ENCODE measurements at places on chromosomes 4 and X.

- DNase-seq, result no peak
These were observed 681 bp upstream of the UPF3B start for GRCh38 chrX:119853444-119853843.

- no peak for DNase-seq
These were observed 43.2 kb downstream of the LRBA start for GRCh38 chr4:150971901-150972300.

DNA sequence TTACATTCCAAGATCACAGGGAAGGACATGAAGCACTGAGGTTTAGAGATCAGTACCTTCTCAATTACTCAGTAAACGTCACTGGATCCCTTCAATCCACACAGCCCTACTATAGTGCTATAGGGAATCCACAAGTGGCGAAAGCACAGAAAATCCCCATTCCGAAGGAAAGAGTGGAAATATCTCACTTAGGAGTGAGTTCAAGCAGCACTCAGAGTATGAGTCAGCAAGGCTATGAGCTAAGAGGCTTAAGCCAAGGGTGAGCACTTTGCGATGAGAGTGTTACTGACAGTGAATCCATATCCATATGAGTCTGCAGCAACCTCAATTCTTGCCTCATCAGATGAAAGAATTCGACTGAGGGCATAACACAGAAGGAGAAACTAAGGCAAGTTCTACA is 165.1 kb downstream of the VSIG4 start:
- no peak for DNase-seq

DNA sequence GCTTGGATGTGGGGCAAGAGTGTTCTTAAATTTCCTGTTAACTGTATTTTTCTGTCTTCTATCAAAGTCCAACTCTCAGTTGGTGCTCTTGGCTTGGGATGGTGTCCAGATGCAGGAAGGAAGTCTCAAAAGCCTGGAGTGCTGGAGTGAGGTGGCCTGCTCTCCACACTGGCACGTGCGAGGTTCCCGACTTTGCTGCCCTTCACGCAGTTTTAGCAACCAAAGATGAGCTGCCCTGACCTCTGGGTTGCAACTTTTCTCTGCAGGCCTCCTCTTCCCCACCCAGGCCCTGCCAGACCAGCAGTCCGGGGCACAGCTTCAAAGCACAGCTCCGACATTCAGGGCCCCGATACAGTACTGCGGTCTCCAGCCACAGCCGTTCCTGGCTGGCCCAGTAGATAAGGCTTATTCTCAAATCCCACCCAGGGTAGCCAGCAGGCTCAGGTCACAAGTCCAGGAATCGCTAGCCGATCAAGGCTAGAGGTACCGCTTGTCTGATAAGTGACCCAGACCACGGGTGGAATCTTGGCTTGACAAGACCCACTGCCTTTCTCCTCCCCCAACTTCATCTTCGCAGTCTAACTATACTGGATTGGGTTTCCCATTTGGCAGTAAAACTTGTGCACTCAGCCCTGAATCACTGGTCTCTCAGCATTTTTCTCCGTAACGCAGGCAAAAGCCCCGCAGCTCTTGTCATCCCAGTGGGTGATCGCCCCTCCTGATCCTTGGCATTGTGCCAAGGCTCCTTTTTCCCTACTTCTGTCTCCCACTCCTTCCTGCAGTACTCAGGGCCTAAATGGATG is 21.8 kb upstream of the JADE1 start:
- DNase-seq, result no peak

- DNase-seq, result no peak
These were observed 31.9 kb downstream of the CBR4 start for GRCh38 chr4:168978001-168978700.

DNA sequence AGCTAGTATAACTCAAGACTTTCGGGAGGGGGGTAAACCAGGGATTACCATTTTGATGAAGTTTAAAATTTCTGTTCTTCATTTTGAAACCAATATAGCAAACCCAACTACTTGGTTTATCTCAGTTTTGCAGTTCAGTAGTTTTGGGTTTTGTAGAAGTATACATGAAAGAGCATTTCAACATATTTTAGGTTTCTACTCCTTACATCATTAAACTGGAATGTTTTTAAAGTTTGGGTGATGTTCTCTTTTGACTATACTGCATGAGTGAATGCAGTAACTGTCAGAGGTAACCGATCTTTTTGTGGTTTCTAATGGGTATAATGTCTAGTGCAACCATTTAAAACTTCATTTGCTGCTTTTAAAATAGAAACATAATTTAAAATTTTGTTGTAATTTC is 248.3 kb upstream of the MAD2L1 start:
- DNase-seq, result no peak

DNA sequence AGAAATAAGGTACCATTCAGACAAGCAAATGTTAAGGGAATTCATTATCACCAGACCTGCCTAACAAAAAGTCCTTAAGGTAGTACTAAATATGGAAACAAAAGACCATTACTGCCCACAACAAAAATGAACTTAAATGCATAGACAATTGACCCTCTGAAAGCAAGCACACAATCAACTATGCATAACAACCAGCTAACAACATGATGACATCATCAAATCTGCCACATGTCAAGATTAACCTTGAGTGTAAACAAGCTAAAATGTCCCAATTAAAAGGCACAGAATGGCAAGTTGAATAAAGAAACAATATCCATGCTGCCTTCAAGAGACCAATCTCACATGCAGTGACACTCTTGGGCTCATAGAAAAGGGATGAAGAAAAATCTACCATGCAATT is 160.7 kb upstream of the CPXCR1 start:
- no peak for DNase-seq

DNA sequence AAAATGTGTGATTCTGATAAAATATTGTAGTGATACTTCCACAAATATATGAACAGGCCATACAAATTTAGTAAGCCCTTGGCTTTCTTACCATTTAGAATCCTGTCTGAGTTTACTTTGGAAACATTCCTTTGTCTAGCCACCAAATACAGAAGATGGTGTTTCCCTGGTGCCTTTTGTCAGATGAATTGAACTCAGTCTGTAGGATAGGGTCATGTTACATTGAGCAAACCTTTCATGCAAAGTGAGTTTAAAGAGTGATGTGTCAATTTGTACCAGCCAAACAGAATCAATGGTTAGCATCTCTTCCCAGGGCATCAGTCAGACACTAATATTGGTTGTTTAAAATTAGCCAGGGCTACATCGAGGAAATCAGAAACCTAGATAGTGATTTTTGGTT is 1443.4 kb downstream of the ARAP2 start:
- DNase-seq, result no peak

DNA sequence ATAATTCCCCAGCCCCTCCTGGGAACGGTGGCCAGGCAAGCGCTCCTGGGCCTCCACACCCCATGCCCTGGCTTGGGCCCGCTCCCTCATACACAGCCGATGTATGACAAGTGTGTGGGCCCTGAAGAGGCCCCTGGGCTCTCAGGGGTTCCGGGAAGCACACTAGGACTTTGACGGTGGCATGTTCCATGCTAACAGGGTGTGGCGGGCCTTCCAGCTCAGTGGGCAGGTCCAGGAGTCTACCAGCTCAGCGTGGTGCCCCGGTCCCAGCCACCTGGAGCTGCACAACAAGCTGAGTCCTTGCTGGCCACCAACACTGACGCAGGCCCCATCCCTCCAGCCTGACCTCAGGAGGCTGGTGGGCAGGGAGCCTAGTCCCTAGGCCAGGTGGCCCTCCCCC is 24.4 kb upstream of the HMX1 start:
- no peak for DNase-seq

DNA sequence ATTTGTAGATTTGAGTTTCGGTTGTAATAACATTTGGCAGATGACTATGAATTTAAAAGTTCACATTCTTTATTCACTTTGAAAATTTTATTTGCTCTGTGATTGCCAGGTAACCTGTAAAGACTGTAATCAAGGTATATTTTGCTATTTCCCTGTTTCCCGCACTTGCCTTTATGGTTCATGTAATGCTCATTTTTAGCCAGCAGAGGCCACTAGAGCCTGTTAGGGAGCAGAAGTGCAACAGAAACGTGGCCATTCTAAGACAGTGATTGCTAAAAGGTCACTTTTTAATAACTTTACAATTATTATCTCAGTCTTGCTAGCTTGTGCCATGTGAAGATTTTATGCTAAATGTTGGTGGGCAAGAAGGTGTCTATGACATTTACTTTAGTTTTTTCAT is 12.4 kb downstream of the YIPF6 start:
- DNase-seq, result peak; percentile 19

- no peak for DNase-seq
These were observed 113.0 kb downstream of the DTHD1 start for GRCh38 chr4:36394352-36394903.

DNA sequence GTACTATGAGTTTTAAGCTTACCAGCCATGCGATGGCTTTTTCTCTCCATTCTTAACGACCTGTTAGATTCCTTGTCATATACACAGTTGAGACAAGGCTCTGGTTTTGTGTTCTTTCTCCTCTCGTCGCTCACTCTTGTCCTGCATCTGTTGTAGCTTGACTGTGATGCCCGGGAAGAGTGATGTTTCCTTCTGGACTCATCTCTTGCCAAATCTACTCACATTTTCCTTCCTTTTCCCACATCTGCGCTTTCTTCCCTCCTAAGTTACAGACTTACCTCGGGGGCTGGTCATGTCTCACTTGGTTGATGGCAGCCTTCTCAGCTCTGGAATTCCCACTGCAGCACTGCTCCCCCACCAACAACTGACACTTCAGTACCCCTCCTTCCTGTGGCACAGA is 4.8 kb upstream of the MAP7D3 start:
- no peak for DNase-seq

DNA sequence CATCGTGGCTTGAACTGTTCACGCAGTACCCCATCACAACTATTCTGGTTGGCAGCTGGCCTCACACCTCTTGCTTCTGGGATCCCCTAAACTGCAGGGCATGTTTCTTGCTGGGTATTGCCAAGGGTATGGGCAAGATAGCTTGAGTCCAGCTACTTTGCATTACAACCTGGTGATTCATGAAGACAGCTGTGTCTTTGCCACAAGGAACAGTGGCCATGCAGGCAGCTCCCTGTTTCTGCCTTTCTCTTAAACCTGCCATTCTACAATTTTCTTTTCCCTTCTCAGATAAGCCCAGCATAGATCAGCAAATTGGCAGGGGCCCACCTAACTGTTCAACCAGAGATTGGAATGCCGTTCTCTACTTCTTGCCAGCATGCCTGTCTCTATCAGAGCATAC is 42.8 kb downstream of the TENM3 start:
- no peak for DNase-seq

DNA sequence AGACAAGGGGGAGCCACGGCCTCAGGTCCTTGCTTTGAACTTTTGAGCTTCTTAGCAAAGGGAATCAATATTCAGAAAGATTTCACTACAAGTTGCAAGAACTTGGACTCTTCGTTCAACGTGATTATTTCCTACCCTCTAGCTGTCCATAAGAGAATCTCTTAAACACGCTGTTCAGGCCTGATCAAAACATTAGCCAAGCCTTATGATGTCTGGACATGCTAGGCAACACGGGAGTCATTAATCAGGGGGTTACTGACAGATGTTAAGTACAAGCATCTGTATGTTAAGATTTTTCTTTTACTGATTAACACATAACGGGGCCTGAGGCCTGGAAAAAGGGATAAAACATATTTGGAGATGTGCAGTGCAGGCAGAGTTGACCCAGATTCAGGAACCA is 138.9 kb upstream of the IL1RAPL2 start:
- DNase-seq, result no peak

GRCh38 chr4:158035662-158036195 is 137.1 kb downstream of the GASK1B start:
- no peak for DNase-seq

DNA sequence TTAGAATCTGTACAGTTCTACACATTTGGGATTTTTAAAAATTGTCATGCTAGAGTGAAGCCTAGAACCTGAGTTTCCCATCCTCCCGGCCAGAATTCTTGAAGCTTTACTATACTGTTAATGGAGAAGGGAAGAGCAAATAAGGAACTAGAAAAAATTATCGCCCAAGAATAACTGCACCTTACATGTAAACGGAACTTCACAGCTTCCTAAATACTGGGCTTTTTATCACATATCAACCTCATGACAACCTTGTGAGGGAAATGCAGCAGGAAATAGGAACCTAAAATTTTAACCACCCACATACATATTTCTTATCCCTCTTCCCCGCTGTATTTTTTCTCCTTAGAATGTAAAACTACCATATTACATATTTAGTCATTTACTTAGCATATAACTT is 19.3 kb downstream of the ARHGEF9 start:
- DNase-seq, result no peak

GRCh38 chr4:82850684-82851083 is 40.3 kb downstream of the SEC31A start:
- DNase-seq, result no peak

DNA sequence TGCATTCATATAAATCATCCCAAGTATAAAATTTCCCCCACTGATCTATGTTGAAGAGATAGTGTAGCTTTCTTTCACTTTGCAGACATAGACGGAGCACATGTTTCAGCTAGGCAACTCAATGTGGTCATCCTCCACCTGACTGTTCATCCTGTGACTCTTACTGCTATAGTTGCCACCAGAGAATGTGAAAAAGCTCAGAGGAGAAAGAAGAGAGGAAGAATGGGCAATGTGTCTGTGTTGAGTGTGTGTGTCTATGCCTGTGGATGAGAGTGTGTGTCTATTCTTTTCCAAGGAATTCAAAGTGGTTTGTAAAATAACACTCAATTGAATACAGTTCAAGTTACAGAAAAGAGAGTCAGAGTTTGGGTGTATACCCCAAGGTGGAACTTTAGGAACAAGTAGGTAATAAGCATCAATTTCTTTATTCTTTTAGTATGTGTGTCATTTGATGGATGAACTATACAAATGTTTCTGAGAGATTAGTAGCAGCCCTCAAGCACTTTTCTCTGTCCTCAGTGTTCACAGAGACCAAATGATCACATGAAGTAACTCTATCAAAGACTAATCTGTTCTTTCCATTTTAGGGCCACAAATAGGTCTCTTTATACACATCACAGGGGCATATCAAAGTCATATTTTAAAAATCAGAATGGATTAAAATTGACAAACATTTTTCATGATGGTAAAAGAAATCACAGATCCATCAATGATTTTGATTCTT is 2.3 kb downstream of the SNCA start:
- no peak for DNase-seq

DNA sequence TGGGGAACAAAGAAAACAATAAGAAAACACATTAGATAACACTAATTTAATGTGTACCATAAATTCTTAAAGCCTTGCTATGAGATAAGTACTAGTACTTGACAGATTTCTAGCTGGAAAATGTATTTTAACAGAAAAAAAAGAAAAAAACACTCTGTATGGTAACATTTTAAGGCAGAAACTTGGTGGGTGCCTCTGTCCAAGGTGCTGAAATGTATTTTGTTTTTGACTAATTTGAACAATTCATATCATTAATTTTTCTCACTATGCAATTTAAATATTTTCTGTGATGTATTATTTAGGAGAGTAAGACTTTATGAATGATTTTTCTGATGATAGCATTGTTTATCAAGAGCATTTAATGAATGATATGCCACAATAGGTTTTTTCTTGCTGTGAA is 107.5 kb downstream of the GABRG1 start:
- DNase-seq, result no peak

- DNase-seq, result no peak
These were observed 47.3 kb upstream of the GAB1 start for GRCh38 chr4:143289370-143289769.

DNA sequence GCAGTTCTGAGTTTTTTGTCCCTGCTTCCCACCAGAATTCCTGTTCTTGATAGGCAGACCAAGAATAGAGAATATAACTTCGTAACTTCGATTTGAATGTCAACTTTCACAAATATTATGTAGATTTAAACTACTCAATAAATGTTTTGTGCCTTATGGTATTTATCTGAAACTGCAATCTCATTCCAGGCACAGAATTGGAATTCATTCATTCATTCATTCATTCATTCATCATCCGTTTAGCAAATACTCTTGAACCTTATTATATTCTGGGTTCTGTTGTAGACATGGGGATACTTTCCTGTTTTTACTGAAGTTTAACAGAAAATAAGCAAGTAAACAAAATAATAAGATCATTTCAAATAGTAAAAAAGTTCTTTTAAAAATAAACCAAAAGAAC is 324.4 kb downstream of the UNC5C start:
- DNase-seq, result no peak

Measured in HuH-7.5 (cell line).